Breast epithelium (tissue), 4 donors: ENCODE measurements at places on chromosomes 2 and 18.

- no peak for DNase-seq
Measured at GRCh38 chr2:238159071-238159539, 335 bp downstream of the ERFE start.

- no peak for DNase-seq
Measured at GRCh38 chr18:70158992-70159717, 46.3 kb downstream of the RTTN start.

DNA sequence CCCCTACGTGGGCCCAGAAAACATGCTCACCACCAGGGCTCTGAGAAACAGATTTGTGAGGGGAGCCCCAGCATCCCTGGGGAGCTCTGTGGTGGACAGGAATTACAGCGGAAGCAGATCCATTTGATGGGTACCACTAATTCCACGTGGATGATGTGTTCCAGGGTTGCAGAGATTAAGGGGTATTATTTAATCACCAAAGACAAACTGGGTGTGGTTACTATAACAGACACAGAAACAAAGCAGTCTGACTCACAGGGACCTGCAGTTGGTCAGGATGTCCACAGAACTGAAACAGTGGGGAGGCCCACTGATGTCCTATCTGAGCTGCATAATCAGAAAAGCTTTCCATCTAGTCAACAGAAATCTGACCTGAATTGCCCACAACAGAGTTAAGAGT, 65.8 kb downstream of the PSMG2 start:
- DNase-seq: no peak

DNA sequence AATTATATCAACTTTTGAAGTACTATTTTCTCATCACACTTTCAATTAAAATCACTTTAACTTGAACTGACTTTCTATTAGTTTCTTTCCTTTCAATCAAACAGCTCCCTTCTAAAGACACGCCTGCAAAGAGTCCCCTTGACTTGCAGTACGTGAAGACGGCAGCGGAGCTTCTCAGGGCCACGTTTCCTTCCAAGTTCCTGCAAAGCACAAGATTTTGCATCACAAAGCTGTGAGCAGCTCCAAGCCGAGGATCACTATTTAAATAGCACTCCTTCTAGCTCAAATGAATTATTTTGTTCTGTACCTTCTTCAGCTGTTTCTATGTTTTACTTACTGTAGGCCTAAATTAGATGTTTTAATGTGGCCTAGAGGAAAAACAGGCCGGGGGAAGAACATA, 30.8 kb downstream of the SH3YL1 start:
- no peak for DNase-seq

GRCh38 chr2:24199968-24200590, 25.2 kb downstream of the FAM228A start:
- DNase-seq: no peak
